ENCODE measurements at places on chromosomes 11 and 22. TPM values are rescaled to one million over a fixed set of nuclear protein-coding genes. Genes with fewer than 3 reads are reported as not detected.

FXYD6 gene
- total RNA-seq = 2.4 TPM

GLYATL1B gene
- not detected for total RNA-seq

P2RY2 gene
- 39.4 TPM for total RNA-seq

TIGD3 gene
- total RNA-seq = 1.3 TPM

OR52I2 gene
- total RNA-seq = not detected

ANO5 gene
- total RNA-seq = 0.29 TPM

PIH1D2 gene
- 1.7 TPM for total RNA-seq

MS4A15 gene
- total RNA-seq = not detected

RBMXL2 gene
- 0.19 TPM for total RNA-seq

USP47 gene
- total RNA-seq = 30.5 TPM

ALDH3B2 gene
- 109 TPM for total RNA-seq

HBG1 gene
- not detected for total RNA-seq

CATSPER1 gene
- total RNA-seq = not detected

UBQLN3 gene
- not detected for total RNA-seq

SHANK2 gene
- 12.6 TPM for total RNA-seq

CSRP3 gene
- total RNA-seq = not detected

Data from esophagus squamous epithelium (tissue), 5 donors.